Activated T-cell treated with anti-CD3 and anti-CD28 coated beads for 4 hours (primary cell): ENCODE measurements at places on chromosomes 3 and 15.

GRCh38 chr3:24047513-24047912 lies 102.4 kb downstream of the NR1D2 start:
- DNase-seq: no peak

- no peak for DNase-seq
These were observed 9.9 kb upstream of the SEMA6D start for GRCh38 chr15:47707391-47707790.

- DNase-seq: no peak
These were observed 790.1 kb upstream of the CFAP20DC start for GRCh38 chr3:59839810-59840515.

GRCh38 chr3:123080864-123081562 lies 14.2 kb downstream of the PDIA5 start:
- DNase-seq: no peak

DNA sequence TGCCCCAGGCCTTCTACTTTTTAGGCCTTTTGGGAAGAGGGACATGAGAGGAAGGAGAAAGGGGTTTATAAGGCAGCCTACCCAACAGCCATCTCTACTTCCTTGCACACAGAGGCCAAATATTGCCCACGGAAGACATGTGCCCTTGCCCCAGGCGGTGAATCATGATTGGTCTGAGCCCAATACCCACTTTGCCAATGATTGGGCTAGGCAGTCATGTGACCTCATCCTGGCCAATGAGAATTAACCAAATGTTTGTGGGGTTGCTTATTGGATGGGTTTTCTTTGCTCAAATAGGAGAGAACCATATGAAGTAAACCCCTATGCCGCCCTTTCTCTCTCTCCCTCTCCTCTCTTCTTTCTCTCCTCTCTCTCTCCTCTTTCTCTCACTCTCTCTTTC lies 42.2 kb upstream of the ATP1B3 start:
- DNase-seq: no peak

DNA sequence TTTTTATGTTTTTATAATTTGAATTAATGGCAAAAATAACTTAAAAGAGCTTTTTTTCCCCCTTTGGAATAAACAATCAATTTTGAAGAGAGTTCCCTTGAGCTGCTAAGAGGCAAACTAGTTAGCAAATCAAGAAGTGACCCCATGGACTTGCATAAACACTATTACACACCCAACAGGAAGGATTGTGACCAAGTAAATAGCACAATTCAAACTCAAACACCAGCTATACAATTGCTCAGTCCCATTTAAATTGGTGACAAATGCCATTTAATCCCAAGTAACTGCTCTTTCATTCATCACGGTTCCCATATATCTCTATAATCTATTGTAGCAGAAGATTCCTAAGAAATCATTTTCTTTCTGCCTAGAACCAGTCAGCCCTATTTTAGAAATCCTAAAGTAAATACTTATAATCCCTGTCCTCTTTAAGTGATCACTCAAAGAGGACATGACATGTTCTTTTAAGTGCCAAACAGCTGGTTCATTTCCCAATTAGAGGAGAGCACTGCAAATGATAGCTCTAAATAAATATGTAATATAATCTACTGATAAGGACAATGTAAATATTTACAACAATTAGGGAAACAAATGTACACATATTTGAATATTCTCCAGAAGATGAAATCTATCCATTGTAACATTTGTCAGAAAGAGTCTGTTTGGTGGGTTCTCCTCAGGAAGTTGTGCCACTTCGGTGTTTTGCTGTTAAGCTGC lies 137.8 kb upstream of the ADAMTS9 start:
- no peak for DNase-seq

DNA sequence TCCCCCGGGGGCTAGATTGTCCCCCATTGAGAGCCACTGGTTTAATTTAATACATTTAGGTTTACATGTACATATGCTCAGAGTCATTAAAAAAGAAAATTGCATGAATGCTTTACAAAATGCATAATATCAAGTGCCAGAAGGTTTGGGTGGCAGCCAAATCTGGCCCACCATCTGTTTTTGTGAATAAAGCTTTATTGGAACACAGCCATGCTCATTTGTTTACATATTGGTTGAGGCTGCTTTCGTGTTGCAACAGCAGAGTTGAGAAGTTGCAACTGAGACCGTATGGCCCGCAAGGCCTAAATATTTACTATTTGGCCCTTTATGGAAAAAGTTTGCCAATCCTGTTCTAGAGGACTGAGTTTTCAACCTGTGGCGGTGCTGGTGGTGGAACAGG lies 32.1 kb upstream of the RGMA start:
- DNase-seq: no peak

DNA sequence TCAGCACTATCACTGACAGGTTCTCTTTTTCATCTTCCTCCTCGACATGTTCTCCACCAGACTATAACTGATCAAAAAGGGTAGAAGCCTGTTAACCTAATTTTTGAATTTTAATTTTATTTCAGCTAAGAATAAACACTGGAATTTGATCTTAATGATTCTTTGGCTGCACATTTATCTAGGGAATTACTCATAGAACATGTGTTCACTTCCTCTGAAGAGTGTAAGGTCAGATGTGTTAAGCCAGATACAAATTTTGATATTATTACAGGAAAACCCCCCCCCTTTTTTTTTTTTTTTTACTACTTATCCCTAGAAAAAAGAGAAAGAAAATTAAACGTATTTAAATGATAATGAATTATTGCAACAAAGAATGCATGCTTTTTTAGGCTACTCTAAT lies 15.0 kb downstream of the DCBLD2 start:
- no peak for DNase-seq

DNA sequence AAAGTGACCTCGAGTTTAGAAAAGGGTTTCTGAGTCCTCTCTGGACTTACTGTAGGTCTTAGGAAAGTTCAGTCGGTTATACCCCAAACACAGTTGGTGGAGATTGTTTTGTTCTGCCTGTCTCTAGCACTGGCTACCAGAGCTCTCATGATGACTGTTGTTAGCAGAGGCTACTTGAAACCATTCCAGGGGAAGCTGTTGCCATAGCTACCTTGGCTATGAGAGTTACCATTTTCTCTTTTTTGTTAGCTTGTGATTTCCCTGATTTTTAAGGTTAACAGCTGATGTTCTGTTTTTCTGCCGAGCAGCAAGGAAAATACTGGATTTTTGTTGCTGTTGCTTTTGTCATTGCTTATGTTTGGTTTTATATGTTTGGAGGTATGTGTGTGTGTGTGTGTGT lies 26.7 kb downstream of the ABHD2 start:
- no peak for DNase-seq

DNA sequence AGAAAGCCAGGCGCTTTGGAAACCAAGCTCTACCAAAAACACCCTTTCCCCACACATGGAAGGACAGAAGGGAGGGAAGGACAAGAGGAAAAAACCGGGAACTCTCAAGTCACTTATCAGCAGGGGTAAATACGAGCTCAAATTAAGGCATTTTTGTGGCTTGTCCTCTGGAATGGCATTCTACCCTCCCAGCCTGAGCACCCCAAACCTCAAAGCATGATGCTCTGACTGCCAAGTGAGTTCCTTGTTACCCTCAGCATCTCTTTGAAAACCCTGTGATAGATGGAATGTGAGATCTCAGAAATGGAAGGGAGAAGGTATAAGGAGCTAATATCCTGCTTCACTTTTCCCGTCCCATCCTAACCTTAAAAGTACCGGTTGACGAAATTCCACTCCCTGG lies 8.1 kb upstream of the CSPG5 start:
- no peak for DNase-seq

DNA sequence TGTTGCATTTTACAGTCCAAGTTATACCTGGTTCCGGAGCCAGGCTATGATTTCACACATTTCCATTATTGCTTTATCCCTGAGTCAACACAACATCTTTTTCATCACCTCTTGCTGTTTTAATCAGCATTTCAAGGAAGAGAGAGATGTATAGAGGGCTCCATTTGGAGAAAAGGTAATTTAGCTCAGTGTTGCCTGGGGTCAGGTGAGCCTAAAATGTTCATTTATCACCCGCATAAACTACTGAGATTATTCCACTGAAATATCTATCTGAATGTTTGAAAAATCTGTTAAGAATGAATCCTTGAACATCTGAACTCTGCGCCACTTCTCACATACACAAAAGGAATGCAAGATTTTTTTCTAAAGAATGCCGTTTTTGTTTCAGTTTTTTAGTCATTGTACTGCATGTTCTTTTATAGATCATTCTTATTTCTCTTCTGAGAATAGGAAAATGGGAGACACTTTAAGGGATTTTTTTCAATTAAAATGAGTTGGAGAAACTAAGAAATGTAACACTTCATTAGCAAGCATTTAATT lies 51.5 kb upstream of the AGTR1 start:
- no peak for DNase-seq

DNA sequence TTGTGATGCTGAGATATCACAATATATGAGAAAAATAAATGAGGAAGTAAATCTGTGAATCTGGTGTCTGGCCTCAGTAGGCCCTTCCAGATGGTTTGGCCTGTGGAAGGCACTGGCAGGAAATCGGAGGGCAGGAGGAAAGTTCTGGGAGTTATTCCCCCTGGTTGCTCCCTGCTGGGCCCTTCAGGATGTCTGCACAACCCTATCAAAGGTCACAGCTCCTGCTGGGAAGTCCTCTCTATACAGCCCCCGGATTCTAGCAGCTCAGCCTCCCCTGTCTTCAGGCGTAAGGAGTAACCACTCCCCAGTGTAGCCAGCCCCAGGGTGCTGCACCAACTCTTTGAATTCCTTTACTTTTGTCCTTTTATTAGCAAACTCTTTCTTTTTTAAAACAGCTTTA lies 56.2 kb downstream of the WNT7A start:
- DNase-seq: no peak

GRCh38 chr3:101950985-101951733 lies 101.8 kb downstream of the NFKBIZ start:
- DNase-seq: no peak

- no peak for DNase-seq
These were observed 41.0 kb downstream of the BCL2L10 start for GRCh38 chr15:52071570-52071969.

DNA sequence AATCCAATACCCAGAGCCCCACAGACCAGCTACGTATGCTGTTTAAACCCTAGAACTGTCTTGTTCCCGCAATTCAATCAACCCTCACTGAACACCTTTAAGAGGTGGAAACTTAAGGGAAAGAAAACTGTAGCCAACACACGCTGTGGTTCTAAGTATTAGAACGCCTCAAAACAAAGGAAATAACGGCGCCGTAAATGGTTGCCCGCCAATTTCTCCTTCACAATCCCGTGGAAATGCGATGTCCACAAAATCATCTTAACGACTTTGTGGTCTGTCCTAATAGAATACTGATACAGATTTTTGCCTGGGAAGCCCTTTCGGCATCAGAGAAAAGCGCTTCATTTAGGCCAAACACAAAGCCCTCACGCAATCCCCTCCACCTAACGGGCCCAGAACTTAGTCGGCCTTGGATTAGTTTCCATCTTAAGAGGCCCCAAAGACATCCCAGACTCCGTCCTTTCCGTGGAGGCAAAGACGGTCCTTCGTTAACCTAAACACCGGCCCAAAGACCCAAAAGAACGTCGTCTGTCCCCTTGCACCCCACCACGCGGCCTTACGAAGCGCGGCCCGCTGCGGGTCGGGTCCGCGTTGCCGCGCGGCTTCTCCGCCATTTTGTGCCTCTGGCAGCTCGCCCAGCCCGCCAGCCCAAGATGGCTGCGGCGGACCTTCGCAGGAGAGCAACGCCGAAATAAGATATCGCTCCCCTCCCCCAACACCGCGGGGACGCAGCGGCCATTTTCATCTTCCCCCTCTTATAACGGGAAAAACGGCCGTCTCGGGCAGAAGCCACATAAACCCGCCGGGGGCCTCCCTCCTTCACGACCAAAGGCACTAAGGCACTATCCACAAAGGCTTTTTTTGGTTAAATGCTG lies 763 bp downstream of the TRA2B start:
- peak; percentile 77 for DNase-seq

GRCh38 chr3:8780279-8780678 lies 10.9 kb upstream of the OXTR start:
- DNase-seq: no peak

- no peak for DNase-seq
These were observed 727.8 kb downstream of the NLGN1 start for GRCh38 chr3:174125267-174125824.

DNA sequence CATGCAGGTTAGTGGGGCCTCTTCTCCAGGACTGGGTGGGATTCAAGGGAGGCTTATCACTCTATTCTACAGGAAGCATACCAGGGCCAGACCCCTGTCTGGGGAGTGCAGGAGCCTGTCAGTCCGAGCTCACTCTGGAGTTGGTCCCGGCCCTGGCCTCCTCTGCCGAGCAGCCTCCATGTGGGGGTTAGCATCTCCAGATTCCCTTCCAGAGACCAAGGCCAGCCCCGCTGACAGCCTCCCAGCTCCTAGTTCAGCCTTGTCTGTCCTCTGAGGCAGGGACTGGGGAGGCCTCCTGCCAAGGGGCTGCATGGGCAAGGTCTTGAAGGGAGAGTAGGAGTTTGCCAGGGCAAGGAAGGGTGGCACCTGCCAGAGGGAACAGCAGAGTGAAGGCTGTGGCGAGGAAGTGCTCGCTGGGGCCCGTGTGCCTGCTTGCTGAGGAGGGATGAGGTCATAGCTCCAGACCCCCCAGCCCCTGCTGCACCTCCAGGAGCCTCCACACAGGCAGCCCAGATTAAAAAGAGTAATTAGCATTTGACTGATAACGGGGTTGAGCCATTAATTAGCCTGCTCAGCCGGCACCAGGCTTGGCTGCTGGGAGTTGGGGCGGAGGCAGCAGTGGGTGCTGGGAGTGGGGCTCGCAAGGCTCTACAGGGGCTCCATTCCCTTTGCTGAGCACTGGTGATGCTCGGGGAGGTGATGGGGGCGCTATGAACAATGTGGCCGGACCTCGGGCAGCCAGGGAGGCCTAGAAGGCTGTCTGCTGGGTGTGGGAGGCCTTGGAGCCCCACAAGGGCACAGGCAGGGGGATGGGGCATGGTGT lies 54.3 kb downstream of the DNAJB8 start:
- no peak for DNase-seq
